Central memory CD8-positive, alpha-beta T cell (primary cell): ENCODE measurements at places on chromosomes 3 and 15.

GRCh38 chr15:71279757-71280141 is 164.5 kb downstream of the THSD4 start:
- no peak for DNase-seq

- DNase-seq: no peak
These were observed 89.0 kb downstream of the GHSR start for GRCh38 chr3:172359231-172359630.

GRCh38 chr3:23859012-23859743 is 53.4 kb downstream of the UBE2E1 start:
- DNase-seq: no peak

GRCh38 chr3:115670911-115671310 is 47.6 kb downstream of the GAP43 start:
- DNase-seq: no peak

DNA sequence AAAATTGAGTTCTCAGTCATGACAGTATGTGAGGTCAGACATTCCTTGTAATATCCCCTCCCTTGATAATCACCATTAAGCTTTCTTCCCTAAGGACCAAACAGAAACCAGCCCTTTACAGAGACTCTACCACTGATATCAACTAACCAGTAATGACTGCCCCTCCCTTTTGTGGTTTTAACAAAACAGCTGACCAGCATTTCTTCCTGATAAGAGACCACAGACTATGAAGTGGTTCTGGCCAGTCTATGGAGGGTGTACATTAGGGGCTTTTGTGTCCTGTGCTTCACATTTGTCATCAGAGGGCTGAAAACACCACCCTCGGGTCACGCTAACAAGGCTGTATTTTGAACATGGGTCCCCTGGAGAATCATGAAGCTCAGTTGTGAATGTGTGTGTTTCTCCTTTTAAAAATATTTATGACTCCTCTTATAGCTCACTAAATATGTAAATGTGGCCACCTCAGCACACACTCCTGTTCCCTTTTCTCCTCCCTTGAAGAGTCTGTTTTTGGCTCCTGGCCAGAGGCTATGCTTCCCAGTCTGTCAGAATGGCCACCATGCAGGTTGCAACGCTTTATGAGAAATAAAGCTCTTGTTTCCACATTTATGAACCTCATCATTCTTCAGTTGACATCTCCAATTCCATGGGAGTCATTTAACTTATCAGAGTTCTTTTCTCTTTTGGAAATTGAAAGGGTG is 239.3 kb downstream of the CPNE4 start:
- no peak for DNase-seq

DNA sequence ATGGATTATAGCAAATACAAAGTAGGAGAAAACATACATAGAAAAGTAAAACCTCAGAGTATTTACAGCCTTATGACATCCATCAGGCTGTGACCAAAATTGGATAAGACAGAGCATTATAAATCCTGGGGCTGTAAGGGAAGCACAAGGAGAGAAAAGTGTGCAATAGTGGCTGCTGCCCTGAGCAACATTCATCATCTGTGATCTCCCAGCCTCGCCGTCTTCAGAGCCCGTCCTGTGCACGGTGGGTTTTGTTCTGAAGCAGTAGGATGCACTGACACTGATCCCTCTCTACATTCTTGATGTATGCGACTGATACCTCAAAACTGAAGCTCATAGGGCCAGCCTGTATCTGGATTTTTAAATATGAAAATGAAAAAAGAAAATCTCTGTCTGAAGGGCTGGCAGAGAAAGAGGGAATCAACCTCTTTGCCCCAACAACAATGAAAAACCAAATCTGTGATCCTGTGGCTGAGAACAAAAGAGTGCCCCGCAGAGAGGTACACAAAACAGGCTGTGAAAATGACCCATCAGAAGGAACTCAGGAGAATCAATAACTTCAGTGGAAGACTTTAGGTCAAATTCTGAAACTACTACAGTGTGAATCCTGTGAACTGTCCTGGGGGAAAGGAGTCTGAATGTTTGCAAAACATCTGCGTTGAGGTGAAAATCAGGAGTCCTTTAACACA is 8.2 kb upstream of the RTP4 start:
- no peak for DNase-seq

DNA sequence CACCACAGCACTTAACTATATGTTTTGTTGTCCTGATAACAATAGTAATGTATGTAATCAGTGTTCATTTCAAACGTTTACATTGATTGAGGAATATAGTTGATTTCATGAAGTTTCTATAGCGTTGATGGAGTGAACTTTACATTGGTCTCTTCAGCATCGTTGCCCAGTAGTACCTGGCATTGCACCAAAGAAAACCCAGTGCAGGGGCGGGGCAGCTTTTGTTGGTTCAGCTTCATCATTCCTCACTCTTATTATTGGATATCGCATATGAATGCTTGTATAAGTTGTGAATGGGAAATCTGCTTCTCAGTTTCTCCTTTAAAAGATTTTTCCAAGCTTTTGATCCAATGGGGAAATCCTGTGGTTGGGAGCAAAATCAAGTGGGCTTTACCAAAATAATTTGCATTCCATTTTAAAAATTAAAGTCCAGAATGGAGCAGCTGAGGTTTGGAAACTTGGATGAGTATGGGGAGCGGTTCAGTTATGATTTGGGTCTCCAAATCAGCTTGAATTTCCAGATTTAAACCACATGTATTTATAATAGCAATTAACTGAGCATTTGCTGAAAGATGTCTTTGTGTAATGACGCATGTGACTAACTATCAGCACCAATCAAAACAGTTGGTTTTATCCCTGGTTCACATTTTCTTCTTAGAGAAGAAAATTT is 213.7 kb downstream of the ALCAM start:
- no peak for DNase-seq

- no peak for DNase-seq
These were observed 591.1 kb downstream of the GBE1 start for GRCh38 chr3:81170298-81170697.

DNA sequence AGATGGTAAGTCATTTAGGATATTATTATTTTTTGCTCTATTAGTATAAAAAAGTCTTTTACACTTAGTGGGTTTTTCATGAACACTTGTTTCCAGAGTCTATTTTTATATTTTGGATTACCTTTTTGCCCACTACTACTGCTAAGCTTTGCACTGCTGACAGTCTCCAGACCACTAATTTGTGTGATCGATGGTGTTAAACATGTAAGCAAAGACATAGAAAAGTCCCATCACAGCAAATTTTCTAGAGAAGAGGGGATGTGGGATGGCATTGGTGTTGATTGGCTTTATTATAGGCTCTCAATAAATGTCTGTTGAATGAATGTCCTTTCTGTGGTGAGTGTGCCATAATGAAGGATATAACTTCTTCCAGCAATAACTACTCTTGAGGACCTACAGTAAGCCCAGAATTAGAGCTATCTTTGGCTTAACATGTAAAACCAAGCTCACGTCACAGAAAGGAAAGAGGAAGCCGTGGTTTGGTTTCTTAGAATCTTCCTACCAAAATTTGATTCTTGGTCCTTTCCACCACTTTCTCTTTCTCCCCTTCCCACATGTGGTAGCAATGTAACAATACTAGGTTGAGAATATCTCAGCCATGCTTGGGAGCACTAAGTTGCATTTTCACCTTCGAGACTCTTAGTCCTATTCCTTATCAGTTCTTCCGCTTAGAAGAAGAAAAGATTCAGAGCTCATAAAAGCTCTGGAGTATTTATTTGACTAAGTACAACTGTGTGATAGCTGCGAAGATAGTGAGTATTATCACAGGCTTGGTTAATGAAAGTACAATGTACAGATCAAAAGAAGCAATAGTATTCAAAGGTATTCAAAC is 90.6 kb upstream of the UMPS start:
- DNase-seq: no peak

- DNase-seq: no peak
These were observed 11.7 kb downstream of the SHOX2 start for GRCh38 chr3:158094235-158095110.
